ENCODE measurements at places on chromosomes 1 and 21.
A peak's percentile ranks its signal among the peaks of the same experiment; 100 is the strongest.

DNA sequence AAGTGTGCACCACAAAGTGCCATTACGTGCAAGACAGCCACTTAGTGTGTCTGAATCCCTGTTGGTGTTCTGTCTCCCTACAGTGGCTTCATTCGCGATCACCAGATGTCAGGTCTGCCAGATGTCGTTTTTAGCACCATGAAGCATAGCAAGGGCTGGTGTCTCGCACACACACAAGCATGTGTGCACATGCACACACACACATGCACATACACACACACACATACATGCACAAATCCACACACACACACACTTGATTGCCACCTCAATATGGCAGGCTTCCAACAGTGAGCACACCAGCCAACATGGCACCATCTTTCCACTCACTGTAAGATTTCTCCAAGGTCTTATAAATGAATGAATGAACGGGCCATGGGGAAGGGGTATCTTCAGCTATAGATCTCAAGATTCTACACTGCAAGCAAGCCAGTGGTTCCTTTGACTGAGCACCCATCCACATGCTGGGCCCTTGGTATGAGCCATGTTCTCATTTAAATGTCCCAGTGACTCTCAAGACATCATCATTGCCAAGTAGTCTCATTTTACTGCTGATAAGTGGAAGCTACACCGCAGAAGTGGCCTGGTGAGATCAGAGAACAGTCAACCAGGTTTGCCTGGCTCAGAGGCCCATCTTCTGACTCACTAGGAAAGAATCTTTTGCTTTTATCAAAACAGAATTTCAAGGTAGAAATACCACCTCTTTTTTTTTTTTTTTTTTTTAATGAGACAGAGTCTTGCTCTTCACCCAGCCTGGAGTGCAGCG, 84.9 kb downstream of the SIM2 start:
- no peak for DNase-seq

GRCh38 chr1:163758977-163759670, 437.4 kb downstream of the NUF2 start:
- DNase-seq, result no peak

DNA sequence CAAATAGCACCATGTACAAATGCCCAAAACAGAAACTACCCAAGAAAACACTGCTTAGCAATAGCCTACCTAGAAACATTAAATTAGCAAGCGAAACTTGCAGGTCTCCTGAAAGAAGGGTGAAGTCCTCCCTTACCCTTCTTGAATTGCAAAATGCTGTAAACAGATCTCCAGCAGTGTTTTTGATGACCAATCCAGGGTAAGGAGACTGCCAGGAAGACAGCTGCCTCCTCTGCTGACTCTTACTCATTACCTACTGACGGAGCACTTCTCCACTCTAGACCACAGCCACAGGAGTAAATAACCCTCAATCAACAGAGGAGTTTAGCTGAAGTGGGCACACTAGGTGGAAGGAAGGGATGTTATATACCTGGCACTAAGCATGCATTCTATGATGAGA, 32.2 kb upstream of the GADD45A start:
- DNase-seq, result no peak

GRCh38 chr1:225849925-225850324, 32.3 kb downstream of the TMEM63A start:
- DNase-seq, result peak; percentile 19

- no peak for DNase-seq
Observed at GRCh38 chr21:15735409-15735808, 5.6 kb downstream of the USP25 start.

- DNase-seq, result no peak
Observed at GRCh38 chr1:56921479-56921878, 44.3 kb downstream of the C8B start.

- no peak for DNase-seq
Observed at GRCh38 chr1:185595835-185596667, 138.1 kb upstream of the HMCN1 start.

DNA sequence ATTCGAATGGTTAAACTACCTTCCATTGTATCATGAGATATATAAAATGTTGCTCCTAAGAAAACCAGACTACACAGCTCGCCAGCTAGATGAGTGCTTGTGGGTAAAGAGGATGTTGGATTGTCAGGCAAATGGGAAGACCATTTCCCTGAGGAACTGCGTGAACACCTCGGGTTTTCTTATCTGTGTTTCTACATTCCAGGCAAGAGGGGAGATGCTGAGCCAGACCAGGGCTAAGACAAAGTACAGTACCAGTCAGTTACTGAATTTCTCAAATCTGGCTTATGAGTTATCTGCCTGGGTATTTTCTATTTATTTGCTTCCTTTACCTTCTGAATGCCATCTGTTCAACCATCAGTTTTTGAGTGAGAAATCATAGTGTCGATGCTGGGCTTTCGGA, 170.8 kb downstream of the PLA2G4A start:
- DNase-seq, result no peak

- DNase-seq, result no peak
Observed at GRCh38 chr21:32994305-32994704, 31.4 kb upstream of the OLIG2 start.

DNA sequence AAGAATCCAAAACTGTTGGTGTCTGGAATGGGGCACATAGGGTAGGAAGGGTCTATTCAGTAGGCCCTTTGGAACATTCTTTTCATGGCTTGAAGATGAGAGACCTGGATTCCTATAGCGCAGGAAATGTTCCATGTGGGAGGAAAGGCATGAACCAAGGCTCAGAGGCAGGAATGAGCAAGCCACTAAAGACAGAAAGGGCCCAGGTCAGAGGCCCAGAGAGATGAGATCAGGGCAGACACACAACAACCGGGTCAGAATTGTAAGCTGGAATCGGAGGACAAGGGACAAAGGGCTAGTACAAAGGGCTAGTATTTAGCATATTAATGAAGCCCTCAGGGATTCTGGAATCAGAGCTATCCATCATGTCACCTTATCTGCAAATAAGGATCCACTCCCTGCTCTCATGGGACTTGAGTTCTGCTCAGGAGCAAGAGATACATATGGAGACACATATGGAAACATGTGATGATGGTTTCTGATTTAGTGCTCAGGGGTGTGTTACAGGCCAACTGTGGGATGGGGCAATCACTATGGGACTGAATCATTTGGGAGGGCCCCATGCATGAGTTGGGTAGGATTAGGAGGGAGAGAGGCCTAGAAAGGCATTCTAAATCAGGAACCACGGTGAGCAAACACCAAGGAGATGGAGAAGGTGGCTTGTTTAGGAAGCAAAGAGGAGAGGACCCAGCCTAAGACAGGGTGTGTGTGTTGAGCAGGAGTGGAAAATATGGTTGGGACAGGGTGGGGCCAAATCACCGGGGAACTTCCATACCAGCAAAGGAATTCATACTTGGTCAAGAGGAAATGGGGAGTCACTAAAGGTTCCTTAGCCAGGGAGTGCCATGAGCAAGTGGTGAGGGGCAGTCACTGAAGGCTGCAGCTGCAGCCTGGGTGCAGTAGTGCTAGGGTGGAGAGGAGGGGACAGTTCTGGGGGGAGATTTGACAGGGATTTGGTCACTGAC, 8.6 kb downstream of the NECTIN4 start:
- no peak for DNase-seq

GRCh38 chr1:172497230-172497629, 35.7 kb upstream of the SUCO start:
- DNase-seq, result no peak

DNA sequence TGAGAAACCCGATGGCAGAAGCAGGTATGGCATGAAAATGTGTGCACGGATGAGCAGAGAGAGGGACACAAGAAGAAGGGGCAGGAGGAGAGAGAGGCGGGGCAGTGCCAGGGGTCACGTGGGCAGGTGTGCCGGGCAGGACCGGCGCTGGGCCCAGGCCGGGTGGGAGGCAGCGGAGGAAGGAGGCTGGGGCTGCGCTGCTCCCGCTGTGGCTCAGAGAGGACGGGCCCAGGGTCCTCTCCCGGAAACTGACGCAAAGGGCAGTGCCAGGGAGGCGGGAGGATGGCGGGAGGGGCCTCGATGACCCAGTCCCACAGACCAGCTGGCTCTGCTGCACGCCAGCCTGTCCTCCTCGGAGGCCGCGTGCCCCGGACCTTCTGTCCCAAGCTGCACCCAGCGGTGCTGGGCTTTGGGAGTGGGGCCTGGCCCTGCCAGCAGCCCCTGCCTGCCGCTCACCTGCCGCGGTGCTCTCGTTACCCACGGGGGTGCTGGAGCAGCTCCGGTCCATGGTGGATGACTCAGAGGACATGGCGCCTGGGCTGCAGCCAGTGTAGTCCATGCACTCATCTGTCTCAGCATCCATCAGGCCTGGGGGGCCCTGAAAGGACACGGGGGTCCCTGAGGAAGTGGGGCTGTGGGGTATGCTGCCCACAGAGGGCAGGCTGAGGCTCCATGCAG, 153.9 kb downstream of the CASZ1 start:
- DNase-seq, result no peak

DNA sequence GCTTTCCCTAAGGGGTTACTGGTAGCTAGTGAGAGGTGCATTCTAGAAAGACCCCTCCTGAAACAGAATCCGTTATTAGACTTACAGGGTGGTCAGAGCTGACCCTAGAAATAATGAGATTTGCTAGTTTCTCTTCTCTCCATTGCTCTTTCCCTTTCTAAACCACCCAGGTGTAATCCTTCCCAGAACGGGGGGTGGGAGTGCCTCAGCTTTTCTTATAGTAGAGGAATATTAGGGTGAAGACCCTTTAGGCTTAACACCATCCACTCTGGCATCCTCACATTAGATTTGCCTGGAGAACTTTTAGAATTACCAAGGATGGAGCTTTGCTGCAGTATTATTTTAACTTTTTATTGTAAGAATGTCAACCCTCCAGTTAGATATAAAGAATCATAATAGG, 49.4 kb downstream of the CAPN9 start:
- DNase-seq, result no peak

DNA sequence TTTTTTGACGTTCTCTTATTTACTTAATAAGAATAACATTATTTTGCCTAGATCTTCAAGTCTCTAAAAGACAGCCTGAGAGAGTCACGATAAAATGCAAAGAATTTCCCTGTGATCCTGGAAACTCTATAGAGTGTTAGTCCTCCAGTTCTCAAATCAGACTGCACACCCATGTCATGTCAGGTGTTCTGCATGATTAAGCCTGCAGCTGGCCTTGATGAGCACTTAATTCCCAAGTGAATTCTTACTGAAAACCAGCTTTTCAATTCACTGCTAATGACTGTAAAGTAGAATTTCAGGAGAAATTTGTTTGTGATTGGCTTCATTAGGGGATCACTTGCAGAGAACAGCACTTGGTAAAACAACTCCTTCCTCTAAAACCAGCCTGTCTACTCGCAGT, 41.9 kb downstream of the CHML start:
- DNase-seq, result no peak

GRCh38 chr1:238727670-238728069, 658.7 kb upstream of the CHRM3 start:
- no peak for DNase-seq

DNA sequence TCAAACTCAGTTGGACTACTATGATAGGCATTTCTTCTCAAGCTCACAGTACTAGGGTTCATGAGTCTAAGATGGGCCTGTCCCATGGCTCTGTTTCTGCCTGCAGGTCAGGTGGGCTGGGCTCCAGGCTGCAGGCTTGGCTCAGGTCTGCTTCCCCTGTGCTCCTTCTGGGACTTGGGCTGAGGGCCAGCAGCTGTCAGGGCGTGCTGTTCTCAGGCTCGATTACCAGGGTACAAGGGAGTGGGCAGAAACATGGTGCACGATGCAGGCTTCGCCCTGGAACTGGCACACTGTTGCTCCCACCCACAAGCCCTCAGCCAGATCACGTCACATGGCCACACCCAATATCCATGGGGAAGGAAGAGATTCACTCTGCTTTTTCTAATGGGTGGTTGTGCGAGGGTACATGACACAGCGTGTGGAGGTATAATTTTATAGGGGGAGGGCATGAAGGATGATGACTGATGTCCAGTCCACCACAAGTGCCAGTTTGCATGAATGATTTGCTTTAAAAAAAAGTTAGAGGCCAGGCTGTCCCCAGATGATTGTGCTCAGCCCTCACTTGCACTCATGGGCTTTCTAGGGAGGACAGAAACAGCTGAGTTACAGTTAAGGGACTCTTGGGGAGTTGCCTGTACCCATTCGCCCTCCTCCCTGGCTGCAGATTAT, 118.0 kb downstream of the ACTL8 start:
- DNase-seq, result no peak

DNA sequence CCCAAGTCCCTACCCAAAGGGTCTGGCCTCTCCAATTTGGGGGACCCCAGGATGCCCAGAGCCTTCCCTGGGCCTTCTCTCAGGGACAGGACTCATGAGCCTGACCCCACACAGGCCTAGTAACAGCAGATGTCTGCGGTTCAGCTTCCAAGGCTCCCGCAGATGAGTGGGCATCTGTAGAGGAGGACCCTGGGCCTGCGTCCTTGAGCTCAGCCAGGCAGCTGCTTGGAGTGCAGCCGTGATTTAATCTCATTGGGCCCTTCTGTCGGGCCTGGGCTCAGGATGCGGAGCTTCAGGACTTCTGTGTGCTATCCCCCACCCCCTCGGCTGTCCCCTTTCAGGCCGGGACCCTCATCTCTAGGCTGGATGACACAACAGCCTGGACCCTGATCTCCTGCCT, 35.4 kb downstream of the IGSF21 start:
- no peak for DNase-seq

DNA sequence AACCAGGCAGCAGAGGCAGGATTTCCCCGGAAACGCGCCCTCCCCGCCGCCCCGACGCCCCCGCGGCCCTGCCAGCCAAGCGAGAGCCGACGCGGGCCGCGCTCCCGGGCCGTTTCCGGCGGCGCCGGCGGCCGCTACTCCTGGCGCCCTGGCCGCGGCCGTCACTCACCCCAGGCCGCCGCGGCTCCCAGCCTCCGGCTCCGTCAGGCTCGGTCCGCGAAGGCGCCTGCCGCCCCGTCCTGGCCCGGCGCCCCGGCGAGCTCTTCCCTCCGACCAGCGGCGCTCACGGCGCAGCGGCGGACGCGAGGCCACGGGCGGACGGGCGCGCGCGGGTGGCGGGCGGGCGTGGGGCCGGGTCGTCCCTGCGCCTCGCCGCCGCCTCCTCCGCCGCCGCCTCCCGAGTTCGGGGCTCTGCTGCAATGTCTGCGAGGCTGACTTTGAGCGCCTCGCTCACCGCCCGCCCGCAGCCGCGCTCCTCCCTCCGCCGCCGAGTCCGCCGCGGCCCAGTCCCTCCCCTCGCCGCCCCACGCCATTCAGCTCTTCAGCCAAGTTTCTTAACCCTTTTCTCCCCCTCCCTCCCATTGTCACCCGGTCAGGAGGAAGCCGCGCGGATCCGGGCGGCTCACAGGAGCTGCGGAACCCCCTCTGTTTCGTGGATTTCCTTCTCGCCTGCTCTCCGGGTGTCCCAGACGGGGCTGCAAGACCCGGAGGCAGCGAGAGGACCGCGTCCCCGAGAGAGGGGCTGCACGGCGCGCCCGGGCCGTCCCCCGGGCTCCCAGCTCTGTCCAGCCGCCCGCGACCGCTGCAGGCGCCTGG, at the start of gene NRIP1:
Gene NRIP1, minus strand, starts transcription at position 425 of the 816 bp plus-strand sequence. CDS start 96,808 bp downstream, outside the sequence.
- peak; percentile 45 for DNase-seq

DNA sequence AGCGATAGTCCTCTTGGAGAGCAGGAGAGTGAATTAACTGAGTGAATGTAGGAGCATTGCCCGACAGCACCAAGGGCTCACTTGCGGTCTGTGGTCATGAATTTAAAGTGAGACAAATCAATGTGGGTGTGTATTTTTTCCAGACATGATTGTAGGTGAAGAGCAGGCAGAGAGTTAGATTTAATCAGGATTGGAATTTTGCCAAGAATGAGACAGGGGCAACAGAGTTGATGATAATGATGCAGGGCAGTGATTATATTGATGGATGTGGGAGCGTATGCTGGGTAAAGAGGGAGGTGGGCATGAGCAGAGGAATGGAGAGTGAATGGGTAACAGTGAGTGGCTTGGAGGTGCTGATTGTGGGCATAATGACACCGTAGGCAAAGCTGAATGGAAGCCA, 20.0 kb upstream of the SYT6 start:
- DNase-seq, result no peak

GRCh38 chr1:29465755-29466154, 229.4 kb downstream of the PTPRU start:
- no peak for DNase-seq

- DNase-seq, result no peak
Observed at GRCh38 chr1:195948123-195948895, 659.9 kb downstream of the KCNT2 start.
